ENCODE measurements at places on chromosomes 1 and 21.

GRCh38 chr1:33928251-33928650 lies 64.4 kb downstream of the HMGB4 start:
- DNase-seq = no peak

DNA sequence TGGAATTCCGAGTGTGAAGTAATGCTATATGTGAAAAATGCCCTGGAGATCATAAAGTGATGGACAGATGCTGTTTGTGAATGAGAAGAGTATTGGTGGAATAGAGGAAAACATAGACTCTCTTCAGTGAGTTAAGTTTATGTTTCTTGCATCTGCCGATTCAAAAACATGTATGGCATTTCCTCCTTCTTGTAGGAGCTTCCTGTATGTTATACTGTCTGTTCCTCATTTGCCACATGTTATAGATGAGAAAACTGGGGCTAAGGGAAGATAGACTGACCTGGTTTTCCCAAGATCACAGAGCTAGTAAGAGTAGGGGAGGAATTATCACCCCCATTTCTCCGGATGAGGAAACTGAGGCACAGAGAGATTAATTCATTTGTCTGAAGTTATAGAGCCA lies 41.1 kb upstream of the IL20 start:
- peak; percentile 57 for DNase-seq

GRCh38 chr21:35929901-35930300 lies 130.4 kb downstream of the SETD4 start:
- no peak for DNase-seq

DNA sequence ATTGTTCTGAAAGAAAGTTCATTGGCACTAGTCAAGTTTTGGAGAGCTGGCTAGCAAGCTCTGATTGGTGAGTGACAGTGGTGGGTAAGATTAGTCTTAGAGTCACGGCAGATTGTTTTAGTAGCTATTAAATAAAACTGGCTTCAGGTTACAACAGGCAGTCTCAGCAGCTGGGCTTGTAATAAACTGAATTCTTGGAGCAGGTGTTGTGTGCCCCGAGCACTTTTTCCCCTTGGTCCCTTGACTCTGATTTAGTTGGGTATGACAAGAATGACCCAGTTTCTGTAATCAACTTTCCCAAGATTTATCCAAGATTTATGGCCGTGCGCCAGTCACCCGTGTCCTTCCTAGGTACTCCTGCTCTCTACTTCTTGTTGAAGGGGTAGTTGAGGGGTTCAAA lies 40.2 kb downstream of the TBCE start:
- DNase-seq = no peak

DNA sequence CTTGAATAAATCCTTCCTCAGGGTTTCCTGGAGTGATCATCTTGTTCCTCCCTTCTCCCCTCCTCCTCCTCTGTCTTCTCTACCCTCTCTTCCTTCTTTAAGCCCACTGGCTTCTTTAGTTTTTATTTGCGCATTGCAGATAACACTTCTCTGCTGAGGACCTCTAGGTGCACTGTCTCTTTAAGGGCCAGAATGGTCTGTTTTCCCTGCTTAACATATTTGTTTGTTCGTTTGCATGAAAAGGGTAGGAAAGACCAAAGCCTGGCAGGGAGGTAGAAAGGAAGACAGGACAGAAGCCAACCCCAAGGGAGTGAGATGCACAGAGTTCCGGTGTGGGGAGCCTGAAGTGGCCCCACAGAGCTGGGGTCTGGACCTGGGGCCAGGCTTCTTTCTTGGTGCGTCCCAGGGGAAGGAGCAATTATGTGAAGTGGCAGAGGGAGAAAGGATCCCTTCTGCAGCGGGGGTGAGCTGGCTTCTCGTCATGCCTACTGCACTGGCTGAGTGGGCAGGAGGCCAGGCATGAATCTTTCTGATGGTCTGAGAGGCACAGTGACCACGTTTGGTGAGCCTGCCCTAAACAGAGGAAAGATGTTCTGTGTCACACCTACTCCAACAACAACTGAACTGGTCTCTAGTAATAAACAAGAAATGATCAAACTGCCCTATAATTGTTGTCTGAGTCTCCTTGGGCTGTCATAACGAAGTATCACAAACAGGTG lies 232.7 kb downstream of the KCNJ6 start:
- no peak for DNase-seq

- no peak for DNase-seq
Observed at GRCh38 chr1:67947114-67947513, 103.3 kb downstream of the DIRAS3 start.

- no peak for DNase-seq
Observed at GRCh38 chr1:44810101-44810761, 1.9 kb downstream of the BTBD19 start.

DNA sequence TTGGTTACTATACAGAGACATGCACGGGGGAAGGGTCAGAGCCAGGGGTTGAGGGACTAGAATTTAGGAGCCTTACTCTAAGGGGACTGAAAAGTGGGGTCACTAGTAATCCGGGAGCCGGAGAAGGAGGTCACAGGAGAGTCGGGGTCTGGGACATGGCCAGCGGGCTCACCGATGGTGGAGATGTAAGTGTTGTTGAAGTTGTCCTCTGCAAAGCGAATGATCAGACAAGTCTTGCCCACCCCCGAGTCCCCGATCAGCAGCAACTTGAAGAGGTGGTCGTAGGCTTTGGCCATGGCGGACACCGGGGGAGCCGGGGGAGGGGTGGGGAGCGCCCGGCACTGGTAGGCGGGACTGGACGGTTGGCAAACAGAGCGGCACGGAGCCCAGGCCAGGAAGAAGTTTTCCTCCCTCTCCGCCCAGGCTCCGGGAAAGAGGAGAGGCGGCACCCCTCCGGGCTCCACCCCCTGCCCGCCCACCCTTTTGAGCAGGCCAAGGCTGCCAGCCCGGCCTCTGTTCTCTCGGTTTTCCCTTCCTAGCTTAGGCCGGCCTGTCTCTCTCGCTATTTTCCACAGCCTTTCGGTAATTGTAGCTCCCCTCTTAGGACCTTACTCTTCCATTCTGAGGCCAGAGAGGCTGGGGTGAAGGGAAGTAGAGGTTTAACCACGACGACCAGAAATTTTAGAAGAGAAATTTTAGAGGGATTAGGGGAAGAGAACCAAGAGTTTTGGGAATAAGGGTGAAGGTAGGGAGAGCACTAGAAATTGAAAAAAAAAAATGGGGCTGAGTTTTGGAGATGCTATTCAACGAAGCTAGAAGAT lies at the start of gene RAB13:
Gene RAB13, minus strand, starts transcription at position 399 of the 821 bp plus-strand sequence. Its CDS starts 103 bp downstream, at position 296.
- DNase-seq = no peak

DNA sequence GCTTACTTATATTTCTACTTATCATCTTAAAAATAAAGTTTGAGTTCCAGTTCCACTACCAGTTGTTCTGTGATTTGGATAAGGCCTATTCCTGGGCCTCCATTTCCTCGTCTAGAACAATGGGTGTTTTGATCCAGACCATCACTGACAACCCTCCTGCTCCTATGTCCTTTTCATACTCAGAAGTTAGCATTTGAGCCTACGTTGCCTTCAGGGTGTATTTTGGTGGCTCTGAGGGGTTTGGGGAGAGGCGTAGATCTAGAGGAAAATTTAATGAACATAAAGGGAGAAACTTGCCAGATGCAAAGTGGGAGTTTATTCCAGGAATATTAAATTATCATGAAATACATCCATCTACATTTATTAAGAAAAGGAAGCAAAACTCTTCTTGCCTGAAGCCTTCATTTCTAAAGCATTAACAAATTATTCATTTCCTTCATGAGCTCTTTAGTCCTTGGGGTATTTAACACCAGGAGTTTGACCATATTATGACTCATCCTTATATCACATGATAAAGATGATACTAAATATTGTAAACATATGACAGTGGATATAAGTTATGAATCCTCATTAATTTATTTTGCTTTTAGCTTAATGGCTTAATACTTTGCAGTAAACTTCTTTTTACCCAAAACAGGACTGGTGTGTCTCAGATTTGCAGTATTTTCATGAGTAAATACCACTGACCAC lies 47.2 kb upstream of the SYT14 start:
- DNase-seq = no peak

- no peak for DNase-seq
Observed at GRCh38 chr21:25911730-25912401, 177.1 kb downstream of the GABPA start.

- DNase-seq = no peak
Observed at GRCh38 chr1:164805399-164805798, 246.4 kb downstream of the PBX1 start.

GRCh38 chr1:198833706-198834503 lies 195.1 kb downstream of the PTPRC start:
- DNase-seq = no peak

DNA sequence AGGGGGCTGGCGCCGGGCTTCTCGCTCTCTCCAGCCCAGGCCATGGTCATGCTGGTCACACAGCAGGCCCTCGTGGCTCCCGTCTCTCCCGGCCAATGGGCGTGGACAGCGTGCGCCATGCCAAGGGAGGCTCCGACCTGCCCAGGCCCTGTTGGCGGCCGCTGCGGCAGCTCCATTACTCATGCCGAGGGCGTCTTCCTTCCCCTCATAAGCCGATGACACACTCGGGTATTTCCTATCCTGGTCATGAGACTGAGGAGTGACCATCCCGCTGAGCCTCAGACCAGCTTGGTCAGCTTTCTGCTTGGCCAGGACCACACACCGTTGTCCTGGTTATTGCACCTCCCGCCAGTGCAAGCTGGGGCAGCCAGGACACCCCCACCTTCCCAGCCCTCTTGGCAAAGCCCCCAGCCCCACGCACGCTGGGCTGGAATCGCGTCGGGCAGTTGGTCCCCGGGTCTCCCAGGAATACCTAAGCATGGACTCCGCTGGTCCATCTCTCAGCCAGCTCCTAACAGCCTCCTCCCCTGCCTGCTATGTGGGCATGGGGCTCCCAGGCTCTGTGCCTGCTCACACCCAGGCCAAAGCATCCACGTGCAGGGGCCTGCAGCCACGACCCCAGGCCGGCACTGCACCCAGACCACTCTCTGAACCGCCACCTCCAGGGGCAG lies 49.8 kb downstream of the ARHGEF16 start:
- DNase-seq = no peak

- no peak for DNase-seq
Observed at GRCh38 chr1:62794053-62794452, 10.1 kb downstream of the ATG4C start.

GRCh38 chr1:213871179-213871578 lies 116.6 kb upstream of the PROX1 start:
- DNase-seq = no peak

DNA sequence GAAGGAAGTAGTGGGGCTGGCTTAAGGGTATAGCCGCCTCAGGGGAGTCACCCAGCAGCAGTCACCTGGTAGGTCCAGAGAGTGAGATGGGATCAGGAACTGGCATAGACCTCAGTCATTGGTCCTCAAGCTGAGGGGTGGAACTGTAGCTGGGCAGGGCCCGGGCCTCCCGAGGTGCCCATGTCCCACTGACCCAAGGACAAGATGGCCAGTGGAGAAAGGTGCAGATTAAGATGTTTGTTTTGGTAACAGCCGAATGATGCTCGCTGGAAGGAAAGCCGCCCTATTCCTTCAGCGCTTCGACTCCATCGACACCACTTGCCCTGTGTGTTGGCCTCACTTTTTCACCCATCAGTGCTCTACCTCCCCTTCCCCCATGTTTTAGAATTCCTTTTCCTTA lies 16.4 kb downstream of the COL9A2 start:
- DNase-seq = no peak

GRCh38 chr21:28224191-28224726 lies 768.4 kb downstream of the LTN1 start:
- no peak for DNase-seq

GRCh38 chr1:21634806-21635535 lies 34.2 kb downstream of the RAP1GAP start:
- DNase-seq = no peak

GRCh38 chr1:16026723-16027484 lies 5.1 kb downstream of the CLCNKA start:
- DNase-seq = peak; percentile 6

DNA sequence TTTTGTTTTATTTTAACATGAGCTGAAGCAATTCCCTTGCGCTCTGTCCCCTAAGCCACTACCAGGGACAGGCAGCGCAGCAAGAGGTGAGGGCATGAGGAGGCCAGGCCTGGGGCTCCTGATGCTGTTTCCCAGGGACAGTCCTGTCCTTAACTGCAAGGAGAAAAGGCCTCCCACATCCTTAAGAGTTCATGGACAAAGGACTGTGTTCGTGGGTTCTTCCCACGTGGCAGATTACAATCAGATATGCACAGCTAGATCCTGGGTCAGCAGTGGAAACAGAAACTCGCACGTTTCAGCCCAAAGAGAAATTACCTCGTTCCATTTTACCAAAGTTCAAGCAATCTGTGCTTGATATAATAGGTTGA lies 85.8 kb downstream of the MIS18A start:
- DNase-seq = no peak

DNA sequence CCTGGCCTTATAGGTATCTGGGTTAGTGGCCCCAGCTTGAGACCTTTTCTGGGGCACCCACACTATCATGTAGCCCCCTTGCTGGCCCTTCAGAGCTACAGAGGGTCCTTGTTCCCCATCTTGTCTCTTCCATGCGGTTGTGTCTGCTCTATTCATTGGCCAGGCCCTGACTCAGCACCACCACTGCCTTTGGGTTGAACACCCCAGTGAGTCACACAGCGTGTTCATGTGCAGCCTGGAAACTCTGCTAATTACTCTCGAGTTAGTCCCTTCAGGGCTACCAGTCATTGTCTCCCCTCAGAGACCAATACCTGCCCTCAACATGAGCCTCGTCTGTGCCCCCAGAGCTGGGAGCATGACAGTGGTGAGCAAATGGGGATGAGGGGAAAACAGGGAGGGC lies 28.2 kb upstream of the IKBKE start:
- no peak for DNase-seq

DNA sequence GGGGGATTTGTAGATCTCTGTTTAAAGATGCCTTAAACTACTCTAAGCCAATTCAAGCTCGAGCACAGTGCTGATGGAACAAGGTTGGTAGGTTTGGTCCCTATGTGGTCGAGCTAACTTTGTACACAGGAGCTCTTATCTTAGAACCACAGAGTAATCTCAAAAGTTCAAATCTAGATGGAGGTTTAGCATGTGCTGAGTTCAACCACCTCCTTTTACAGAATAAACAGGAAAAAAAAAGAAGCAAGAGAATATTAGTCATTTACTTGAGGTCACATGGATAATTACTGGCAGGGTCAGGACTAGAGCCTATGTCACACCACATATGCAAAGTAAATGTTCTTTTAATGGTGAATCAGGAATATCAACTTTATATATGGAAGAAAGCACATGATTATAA lies 86.2 kb downstream of the DTL start:
- no peak for DNase-seq

DNA sequence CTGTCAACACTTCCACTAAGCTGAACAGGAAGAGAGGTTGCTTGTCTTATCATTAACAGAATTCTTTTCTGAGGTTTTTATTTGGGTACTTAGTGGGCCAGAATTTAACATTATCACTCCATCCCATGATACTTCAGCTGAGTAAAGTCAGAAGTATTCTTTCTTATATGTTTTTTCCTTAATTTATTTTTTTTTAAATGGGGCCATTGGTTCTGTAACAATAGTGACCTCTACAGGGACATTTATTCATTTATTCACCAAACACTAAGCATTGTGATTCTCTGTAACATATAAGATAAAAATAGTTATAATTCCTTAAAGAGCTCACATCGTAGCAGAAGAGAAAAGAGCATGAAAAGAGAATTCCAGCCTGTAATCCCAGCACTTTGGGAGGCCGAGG lies 9.8 kb downstream of the GREM2 start:
- no peak for DNase-seq

Data from Kasumi-1 (cell line).